ENCODE measurements at places on chromosomes 5 and 9. TPM values are rescaled to one million over a fixed set of nuclear protein-coding genes. Genes with fewer than 3 reads are reported as not detected.

DNA sequence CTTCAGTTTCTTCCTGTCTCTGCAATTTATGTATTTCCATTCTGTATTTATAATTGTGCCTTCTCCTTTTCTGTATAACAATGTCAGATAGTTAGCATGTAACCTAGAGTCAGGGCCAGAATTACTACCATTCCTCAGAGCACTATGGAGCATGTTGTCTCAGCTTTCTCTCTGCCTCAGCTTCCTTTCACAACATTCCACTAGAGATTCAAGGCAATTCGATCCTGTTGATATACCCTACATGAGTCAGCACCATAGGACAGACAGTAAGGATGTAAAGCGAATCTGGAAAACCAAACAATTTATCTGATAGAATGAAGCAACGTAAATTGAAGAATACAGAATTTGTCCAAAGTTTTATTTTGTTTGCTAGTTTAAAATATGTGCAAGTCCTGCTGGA is 728.3 kb upstream of the SEMA6A start:
- no peak overlapping the region for H3K4me3 ChIP-seq
- no peak for DNase-seq
- H3K27me3 ChIP-seq: no peaks in the 10 kb centered on the region

DNA sequence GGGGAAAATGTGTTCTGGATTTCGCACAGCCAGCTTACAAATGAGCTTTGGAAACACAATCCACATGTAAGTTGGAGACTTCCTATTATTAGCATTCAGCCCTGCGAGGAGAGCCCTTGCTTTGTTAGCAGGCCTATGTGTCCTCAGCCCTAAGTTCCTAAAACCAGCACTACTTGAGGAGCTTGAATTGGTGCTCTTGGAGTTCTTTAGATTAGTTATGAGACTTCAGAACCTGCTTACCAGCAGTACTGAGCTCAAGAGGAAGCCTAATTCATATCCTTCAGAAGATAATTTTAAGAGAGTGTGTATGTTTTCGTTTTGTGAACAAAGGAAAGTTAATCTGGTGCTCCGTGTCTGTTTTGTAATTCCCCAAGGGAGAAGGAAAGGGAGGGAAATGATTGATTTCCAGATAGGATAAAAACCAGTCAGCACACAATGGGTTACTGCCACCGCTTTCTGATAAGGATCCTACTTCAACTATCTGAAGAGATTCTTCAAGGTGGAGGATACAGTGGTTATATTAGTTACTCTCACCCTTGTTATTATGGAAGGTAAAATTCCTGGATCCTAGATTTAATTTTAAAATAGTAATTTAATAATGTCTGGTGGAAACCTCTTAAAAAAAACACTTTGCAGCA is 35.2 kb downstream of the PIK3R1 start:
- no peaks in the 10 kb centered on the region for H3K36me3 ChIP-seq
- no peak for DNase-seq
- H3K4me1 ChIP-seq: peaks cover 68% of the 10 kb centered on the region
- H3K27ac ChIP-seq: peak overlapping the region; percentile 92
- no peaks in the 10 kb centered on the region for H3K27me3 ChIP-seq

DNA sequence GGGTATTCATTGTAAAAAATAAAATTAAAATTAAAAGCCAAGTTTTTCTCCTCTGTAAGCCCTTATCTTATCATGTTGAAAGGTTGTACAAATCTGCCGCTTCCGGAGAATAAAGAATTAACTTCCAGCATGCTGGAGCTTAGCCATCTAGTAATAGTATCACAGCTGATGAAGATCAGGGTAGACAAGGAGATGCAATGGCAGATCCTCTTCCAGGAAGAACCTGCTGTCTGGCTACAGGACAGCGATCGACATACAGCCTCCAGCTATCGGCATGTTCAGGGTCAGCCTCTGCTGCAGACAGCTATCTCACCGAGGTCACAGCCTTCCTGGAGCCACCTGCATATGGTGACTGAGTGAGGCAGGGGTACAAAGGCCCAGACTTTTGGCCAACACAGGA is 82.6 kb downstream of the MED27 start:
- H3K4me3 ChIP-seq: no peak overlapping the region
- no peaks in the 10 kb centered on the region for H3K4me1 ChIP-seq
- H3K27me3 ChIP-seq: no peaks in the 10 kb centered on the region
- no peak for DNase-seq

Gene PCDHB12
- polyA plus RNA-seq: not detected

- H3K4me1 ChIP-seq: no peaks in the 10 kb centered on the region
- no peaks in the 10 kb centered on the region for H3K36me3 ChIP-seq
- H3K27me3 ChIP-seq: no peaks in the 10 kb centered on the region
- no peak overlapping the region for H3K4me3 ChIP-seq
- no peak overlapping the region for H3K27ac ChIP-seq
These were observed 264.8 kb upstream of the BRINP1 start for GRCh38 chr9:119634006-119634405.

DNA sequence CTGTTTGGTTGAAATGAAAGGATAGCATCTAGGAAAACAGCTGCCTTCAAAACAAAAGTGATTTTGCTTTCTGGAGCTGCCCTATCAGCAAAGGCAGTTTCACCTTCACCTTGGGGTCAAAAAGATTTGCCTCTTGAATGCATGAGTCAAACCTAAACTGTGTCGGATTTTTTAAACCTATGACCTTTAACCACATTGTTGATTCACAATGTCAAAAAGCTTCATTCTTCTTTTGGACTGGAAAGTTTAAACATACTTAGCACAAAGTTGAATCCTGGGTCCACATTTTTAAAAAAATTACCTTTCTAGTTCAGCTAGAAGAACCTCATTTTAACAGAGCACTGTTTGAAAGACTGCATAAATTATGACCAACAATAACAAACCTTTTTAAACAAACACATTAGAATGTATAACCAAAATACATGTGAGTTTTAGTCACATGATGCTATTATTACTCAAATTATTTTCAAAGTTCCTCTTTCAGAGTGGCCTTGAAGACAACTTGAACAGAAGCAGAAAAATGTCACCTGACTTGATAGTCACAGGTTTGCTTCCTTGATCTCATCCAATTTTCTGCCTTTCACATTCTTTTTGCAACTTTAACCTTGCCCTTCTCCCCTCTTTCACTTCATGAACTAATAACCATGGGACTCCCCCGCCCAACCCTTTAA is 109.7 kb upstream of the LHFPL2 start:
- peaks cover 56% of the 10 kb centered on the region for H3K4me1 ChIP-seq
- H3K4me3 ChIP-seq: peak overlapping the region; percentile 70
- H3K27ac ChIP-seq: peak overlapping the region; percentile 86
- peak; percentile 57 for DNase-seq

DNA sequence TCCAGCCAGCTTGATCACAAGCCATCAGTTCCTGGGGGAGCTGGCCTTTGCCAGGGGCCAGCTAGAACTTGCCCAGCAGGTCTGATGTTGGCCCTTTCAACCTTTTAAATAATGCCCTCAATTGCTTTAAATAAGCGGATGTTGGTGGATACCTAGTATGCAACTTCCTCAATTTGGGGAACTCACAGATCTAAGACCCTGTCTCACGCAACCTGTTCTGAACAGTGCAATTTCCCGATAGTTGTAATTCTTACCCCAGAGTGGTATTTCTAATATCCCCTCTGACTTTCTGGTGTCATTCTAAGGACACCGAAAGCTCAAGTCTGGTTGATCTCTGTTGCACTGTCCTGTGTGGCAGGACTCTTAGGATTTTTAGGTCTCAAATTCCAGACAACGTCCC is 23.1 kb downstream of the GALNT12 start:
- H3K27me3 ChIP-seq: no peaks in the 10 kb centered on the region
- DNase-seq: no peak
- H3K4me1 ChIP-seq: no peaks in the 10 kb centered on the region
- peaks cover 12% of the 10 kb centered on the region for H3K36me3 ChIP-seq

- no peak overlapping the region for H3K27ac ChIP-seq
- H3K4me3 ChIP-seq: no peak overlapping the region
- H3K36me3 ChIP-seq: no peaks in the 10 kb centered on the region
- H3K27me3 ChIP-seq: no peaks in the 10 kb centered on the region
- no peaks in the 10 kb centered on the region for H3K4me1 ChIP-seq
These were observed 25.8 kb downstream of the UGT3A2 start for GRCh38 chr5:36040651-36041536.

DNA sequence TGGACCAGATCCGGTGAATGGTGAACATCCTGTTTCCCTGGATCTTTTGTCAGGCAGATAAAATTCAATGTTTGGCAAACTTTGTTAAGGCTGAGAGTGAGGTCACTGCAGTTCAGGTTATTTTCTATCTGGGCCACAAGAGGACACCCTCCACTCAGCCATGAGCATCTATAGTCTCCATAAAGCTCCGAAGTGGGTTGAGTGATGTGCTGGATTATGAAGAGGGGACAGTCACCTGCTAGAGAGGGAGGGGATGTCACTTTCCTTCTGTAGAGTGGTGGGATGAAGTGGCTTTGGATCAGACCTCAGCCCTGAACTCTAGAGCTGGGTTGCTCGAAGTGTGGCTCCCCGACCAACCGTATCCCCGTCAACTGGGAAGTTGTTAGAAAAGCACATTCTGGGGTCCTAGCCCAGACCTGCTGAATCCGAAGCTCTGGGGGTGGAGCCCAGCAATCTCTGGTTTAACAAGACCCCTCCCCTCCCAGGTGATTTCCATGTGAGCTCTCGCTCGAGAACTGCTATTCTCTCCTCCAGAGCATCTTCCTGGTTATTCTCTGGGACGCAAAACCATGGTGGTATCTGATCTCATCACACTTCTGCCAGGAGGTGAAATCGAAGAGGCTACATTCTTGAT is 31.8 kb upstream of the FGF1 start:
- DNase-seq: no peak
- no peak overlapping the region for H3K4me3 ChIP-seq
- peaks cover 11% of the 10 kb centered on the region for H3K27me3 ChIP-seq
- H3K4me1 ChIP-seq: no peaks in the 10 kb centered on the region

Gene SUSD3
- 56.1 TPM for polyA plus RNA-seq

Gene OR1L4
- not detected for polyA plus RNA-seq

DNA sequence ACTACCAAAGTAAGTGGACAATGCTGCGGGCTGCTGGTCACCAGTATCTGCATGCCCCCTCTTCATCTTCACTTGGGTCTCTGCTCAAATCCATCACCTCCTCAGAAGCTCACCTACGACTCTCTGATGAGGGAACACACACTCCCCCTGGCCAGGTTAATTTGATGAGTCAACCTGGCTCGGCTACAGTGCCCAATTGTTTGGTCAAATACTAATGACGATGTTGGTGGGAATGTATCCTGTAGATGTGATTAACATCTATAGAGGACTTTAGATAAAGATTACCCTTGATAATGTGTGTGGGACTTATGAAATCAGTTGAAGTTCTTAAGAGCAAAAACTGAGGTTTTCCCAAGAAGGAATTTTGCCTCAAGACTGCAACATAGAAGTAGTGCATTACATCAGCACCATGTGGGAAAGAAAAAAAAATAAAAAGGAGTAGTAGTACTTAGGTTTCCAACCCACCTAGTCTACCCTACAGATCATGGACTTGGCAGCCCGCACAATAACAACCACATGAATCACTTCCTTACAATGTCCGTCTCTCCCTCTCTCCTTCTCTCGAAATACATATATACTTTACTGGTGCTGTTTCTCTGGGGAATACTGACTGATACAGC is 467.3 kb downstream of the DNAH5 start:
- H3K27ac ChIP-seq: no peak overlapping the region
- no peaks in the 10 kb centered on the region for H3K36me3 ChIP-seq
- no peak for DNase-seq
- H3K4me1 ChIP-seq: no peaks in the 10 kb centered on the region
- H3K27me3 ChIP-seq: no peaks in the 10 kb centered on the region

GRCh38 chr5:172685091-172685490 is 44.0 kb downstream of the NEURL1B start:
- H3K27ac ChIP-seq: peak overlapping the region; percentile 79
- DNase-seq: no peak
- H3K4me1 ChIP-seq: peaks cover 29% of the 10 kb centered on the region
- no peaks in the 10 kb centered on the region for H3K27me3 ChIP-seq

Gene GNA14
- polyA plus RNA-seq: not detected

- H3K36me3 ChIP-seq: no peaks in the 10 kb centered on the region
- no peak overlapping the region for H3K4me3 ChIP-seq
- H3K27ac ChIP-seq: no peak overlapping the region
- no peaks in the 10 kb centered on the region for H3K27me3 ChIP-seq
These were observed 148.2 kb upstream of the SLC12A2 start for GRCh38 chr5:127935398-127935797.

GRCh38 chr5:150853561-150853960 is 7.2 kb downstream of the IRGM start:
- peak overlapping the region; percentile 29 for H3K27ac ChIP-seq
- H3K36me3 ChIP-seq: no peaks in the 10 kb centered on the region
- peak overlapping the region; percentile 58 for H3K4me3 ChIP-seq
- H3K27me3 ChIP-seq: no peaks in the 10 kb centered on the region
- peak; percentile 31 for DNase-seq

- no peak for DNase-seq
- no peak overlapping the region for H3K4me3 ChIP-seq
- no peaks in the 10 kb centered on the region for H3K27me3 ChIP-seq
- H3K36me3 ChIP-seq: no peaks in the 10 kb centered on the region
These were observed 8.1 kb downstream of the NDST1 start for GRCh38 chr5:150516011-150516410.

- H3K36me3 ChIP-seq: no peaks in the 10 kb centered on the region
- no peak overlapping the region for H3K27ac ChIP-seq
These were observed 136.4 kb upstream of the PCSK5 start for GRCh38 chr9:75754080-75754479.

Gene MRPS30
- polyA plus RNA-seq: 59.9 TPM

GRCh38 chr9:18009902-18010301 is 431.0 kb downstream of the SH3GL2 start:
- no peak for DNase-seq
- H3K27me3 ChIP-seq: no peaks in the 10 kb centered on the region
- H3K27ac ChIP-seq: no peak overlapping the region

Gene CRB2
- 0.09 TPM for polyA plus RNA-seq

GRCh38 chr5:158406884-158407823 is 548.2 kb upstream of the CLINT1 start:
- H3K4me3 ChIP-seq: no peak overlapping the region
- no peak for DNase-seq
- peaks cover 24% of the 10 kb centered on the region for H3K36me3 ChIP-seq
- H3K27me3 ChIP-seq: no peaks in the 10 kb centered on the region

GRCh38 chr5:31620026-31620425 is 18.9 kb upstream of the PDZD2 start:
- no peak overlapping the region for H3K27ac ChIP-seq
- H3K27me3 ChIP-seq: peaks cover 22% of the 10 kb centered on the region
- H3K36me3 ChIP-seq: no peaks in the 10 kb centered on the region
- no peak for DNase-seq
- H3K4me3 ChIP-seq: no peak overlapping the region

DNA sequence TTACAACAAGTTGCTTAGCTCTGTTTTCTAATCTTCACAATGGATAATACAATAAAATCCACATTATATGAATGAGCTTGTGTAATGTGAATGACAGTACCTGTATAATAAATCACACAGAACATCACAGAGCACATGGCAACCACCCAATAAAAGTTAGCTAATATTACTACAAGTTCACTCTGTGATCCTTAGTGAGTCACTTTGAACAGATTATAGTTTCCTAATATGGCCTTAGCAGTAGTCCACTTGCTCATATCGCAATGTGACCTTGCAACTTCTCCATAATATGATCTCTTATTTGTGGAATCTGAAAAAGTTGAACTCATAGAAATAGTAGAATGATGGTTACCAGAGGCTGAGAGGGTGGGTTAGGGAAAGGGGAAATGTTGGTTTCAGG is 361.3 kb downstream of the PTPRD start:
- no peak overlapping the region for H3K27ac ChIP-seq
- no peaks in the 10 kb centered on the region for H3K36me3 ChIP-seq
- no peaks in the 10 kb centered on the region for H3K27me3 ChIP-seq
- no peak overlapping the region for H3K4me3 ChIP-seq
- H3K4me1 ChIP-seq: no peaks in the 10 kb centered on the region

Gene ZMYND19
- polyA plus RNA-seq: 6.0 TPM

Data from naive B cell (primary cell).